ENCODE measurements at places on chromosomes 4 and X.

DNA sequence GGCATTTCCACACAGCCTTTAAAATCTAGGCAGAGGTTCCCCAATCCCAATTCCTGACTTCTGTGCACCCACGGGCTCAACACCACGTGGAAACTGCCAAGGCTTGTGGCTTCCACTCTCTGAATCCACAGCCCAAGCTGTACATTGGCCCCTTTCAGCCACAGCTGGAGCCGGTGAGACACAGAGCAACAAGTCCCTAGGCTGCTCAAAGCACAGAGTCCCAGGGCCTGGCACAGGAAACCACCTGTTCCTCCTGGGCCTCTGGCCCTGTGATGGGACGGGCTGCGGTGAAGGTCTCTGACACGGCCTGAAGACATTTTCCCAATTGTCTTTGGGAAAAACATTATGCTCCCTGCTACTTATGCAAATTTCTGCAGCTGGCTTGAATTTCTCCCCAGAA lies 500.0 kb downstream of the FSTL5 start:
- DNase-seq, result no peak

DNA sequence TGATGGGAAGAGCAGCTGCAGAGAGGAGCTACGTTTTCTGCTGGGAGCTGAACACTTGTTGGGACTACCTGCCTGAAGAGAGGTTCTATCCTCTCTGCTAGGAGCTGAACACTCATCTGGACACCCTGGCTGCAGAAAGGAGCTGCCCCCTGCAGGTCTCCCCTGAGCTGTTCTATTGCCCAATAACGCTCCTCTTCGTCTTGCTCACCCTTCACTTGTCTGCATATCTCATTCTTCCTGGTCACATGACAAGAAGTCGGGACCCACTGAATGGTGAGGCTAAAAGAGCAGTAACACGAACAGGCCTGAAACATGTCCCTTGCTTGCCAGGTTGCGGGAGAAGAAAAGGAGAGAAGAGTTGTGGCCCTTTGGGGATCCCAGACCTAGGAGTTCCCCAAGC lies 27.8 kb downstream of the NAA11 start:
- DNase-seq, result no peak

GRCh38 chr4:148434075-148434773 lies 8.0 kb downstream of the NR3C2 start:
- peak; percentile 24 for DNase-seq

DNA sequence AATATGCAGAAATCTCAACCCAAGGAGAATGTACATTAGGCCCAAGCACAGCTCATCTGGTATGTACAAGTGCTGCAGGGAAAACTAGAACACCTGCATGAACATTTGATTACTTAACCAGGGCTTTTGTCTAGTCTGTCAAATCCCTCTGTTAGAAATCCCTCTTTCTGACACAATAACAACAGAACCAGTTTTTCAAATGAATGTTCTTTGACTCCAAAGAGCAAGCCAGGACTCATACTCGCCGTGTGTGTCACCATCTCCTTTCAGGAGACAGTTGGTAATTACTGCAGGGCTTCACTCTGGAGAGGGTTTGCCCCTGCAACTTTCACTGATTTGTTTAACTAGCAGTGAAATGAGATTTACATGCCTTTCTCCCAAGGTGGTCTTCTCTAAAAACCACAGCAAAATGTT lies 143.0 kb upstream of the FAM241A start:
- DNase-seq, result no peak

- DNase-seq, result no peak
These were observed 196.4 kb downstream of the STIM2 start for GRCh38 chr4:27057053-27057452.

- DNase-seq, result no peak
These were observed 115.7 kb upstream of the PJA1 start for GRCh38 chrX:69280933-69281332.

GRCh38 chrX:107669885-107670628 lies 41.7 kb downstream of the PRPS1 start:
- DNase-seq, result no peak

DNA sequence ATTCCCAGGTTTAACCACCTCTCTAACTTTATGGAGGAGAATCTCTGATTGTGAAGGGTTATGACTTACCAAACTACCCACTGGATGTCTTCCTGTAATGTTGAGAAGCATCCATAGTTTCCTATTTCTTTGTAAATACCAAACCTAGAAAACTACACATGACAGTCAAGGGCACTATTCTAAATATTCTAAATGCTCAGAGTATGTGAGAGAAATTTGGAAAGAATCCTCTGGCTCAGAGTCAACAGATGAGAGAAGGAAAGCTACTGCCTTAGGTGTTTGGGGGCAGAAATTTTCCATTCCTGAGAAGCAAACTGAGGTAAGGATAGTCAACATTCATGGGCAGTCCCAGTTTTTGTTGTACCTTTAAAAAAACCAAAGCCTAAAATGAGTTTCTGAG lies 155.8 kb downstream of the KCNIP4 start:
- DNase-seq, result no peak

- DNase-seq, result peak; percentile 30
These were observed 48.6 kb downstream of the DCLK2 start for GRCh38 chr4:150126864-150127203.

- DNase-seq, result no peak
These were observed at the start of gene COL25A1 for GRCh38 chr4:109302361-109303139. Gene COL25A1, minus strand, starts transcription at chr4:109302658.

GRCh38 chrX:118536687-118537461 lies 41.3 kb downstream of the DOCK11 start:
- DNase-seq, result peak; percentile 58

GRCh38 chrX:14590693-14591424 lies 61.5 kb downstream of the GLRA2 start:
- DNase-seq, result no peak

DNA sequence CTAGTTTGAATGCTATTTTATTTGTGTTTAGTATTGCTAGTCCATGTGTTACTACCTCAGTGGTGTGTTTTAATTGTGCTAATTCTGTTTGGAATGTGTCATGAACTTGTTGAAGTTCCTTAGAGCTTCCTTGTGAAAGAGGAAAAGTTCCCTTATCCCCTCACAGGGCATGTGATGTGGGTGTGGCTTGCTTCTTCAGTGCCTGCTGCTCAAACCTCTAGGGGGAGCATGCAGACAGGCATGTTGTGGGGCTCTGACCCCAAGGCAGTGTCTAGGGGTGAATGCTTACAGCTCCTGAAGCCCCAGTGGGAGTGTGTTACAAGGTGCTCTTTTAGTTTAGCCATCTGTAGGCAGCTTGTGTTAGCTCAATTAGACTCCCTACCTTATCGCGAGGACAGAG lies 86.5 kb downstream of the MAGED4 start:
- peak; percentile 5 for DNase-seq

GRCh38 chrX:153538424-153538823 lies 21.0 kb downstream of the ATP2B3 start:
- no peak for DNase-seq

- DNase-seq, result peak; percentile 9
These were observed 615 bp downstream of the NEXMIF start for GRCh38 chrX:74924449-74925224.

- no peak for DNase-seq
These were observed 133.2 kb upstream of the ANXA3 start for GRCh38 chr4:78418406-78418805.

DNA sequence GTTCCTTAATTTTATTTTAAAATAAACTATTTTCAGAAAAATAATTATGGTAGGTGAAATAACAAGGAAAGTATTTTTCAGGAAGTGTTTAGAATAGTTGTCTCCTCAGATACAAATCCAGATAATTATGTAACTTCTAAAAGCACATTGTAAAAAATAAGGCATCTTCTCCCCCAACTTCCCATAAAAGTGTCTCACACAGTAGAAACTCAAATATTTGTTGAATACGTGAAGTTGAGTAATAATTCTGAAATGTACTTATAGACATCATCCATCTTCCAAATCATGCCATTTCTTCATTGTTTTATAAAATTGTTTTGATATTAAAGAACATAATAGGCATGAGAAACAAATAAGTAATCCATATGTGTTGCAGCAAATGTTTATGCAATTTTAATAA lies 18.0 kb downstream of the SHISA3 start:
- DNase-seq, result no peak

GRCh38 chr4:61501812-61502211 lies 301.7 kb downstream of the ADGRL3 start:
- DNase-seq, result no peak

DNA sequence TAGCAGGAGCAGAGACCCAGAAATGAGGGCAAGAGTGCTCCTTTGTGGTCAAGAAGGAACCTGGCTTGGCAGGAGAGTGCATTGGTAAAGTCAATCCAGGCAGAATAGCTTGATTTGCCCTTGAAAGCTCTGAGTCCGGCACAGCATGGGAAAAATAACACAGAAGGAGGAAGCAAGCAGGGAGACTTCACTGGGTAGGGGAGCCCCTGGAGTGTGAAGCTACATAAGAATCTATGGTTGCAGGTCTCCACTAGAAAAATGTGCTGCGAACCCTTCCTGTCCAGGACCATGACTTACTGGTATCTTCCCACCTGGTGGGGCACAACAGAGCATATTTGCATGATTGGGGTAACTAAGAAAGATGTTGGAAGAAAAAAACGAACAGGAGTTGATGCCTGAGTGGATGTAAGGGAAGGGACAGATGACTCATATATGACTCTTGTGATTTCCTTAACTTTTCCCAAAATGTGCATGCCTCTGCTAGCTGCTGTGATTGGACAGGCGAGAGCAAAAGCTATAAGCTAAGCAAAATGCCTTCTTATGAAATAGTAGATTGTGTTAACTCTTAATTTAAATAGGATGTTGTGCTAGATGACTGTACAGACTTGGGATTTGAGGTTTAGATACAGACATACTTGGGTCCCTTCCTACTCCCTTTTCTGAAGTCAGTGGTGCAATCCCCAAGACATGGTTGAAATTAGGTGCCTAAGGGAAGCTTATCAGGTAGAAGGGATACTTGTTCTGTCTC lies 3.3 kb downstream of the IL13RA1 start:
- no peak for DNase-seq

- DNase-seq, result no peak
These were observed 7.8 kb downstream of the TIFA start for GRCh38 chr4:112277705-112278448.
